Omental fat pad (tissue), 4 donors: ENCODE measurements at places on chromosomes 3 and 15. TPM values are rescaled to one million over a fixed set of nuclear protein-coding genes. Genes with fewer than 3 reads are reported as not detected.

DYNC1LI1 gene
- total RNA-seq = 26.6 TPM

CMSS1 gene
- 21.0 TPM for total RNA-seq

SCG3 gene
- not detected for total RNA-seq

UBE3A gene
- total RNA-seq = 71.6 TPM

TICRR gene
- 0.36 TPM for total RNA-seq

LRRC2 gene
- total RNA-seq = 2.0 TPM

DNA sequence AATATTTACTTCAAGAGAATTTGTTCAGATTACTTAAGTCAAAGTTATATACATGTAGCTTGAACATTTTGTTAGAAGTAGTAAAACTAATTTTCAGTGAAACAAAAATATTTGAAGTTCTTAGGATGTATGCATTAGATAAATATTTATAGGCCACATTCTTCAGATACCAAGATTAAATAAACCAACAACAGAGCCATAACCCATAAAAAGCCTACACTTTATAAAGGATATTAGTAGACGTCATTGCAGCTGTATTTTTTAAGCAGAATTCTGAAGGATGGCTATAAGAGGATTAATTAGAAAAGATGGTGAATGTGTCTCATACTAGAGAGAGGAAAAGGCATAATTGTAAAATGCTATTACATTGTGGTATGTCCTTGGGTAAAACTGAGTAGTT is 449.7 kb upstream of the ALCAM start:
- no peak for DNase-seq

- DNase-seq = no peak
Measured at GRCh38 chr3:122800706-122801237, 5.9 kb downstream of the SLC49A4 start.

- DNase-seq = no peak
Measured at GRCh38 chr3:49780080-49780974, 6.0 kb downstream of the IP6K1 start.

- no peak for DNase-seq
Measured at GRCh38 chr15:47377465-47377864, 339.8 kb upstream of the SEMA6D start.

DNA sequence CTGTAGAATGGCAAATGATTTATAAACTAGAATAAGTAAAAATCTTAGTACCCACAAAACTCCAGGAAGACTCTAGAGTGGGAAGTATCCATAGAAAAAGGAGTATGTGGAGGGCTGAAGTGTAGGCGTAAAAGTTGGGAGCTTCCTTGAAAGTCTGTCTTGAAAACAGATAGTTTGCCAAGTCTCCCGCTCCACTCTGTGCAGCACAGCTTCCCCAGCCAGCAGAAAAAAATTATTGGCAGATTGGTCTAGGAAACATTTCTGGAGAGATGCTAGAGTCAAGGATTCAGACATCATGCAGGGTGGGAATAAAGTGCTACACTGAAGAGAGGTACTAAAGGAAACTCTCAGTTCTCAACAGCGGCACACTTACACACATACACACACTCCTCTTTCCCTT is 53.4 kb upstream of the CD200R1L start:
- DNase-seq = no peak

DNA sequence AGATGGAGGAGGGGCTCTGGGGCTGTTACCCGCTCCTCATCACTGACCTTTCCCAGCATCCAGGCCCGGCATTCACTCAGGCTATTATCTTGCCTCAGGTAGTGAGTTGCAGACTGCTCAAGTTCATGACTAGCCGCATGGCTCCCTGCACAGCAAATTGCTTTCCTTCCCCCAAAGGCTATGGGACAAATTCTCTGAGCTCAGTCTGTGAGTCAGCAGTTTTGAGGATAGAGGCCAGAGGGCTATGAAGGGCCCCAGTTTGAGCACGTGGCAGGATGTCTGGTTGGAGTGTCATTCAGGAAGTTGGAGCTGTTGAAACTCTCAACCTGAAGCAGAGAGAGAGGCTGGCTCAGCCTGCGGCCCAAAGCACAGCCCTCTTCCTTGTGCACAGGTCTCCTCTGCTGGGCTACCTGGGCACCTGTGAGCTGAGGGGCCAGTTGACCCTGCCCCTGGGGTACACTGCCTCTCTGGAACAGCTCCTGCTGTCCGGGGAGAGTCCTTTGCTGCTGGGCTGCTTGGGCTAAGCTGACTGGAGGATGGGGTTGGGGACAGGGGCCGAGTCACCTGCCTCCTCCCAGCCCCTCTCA is 7.9 kb downstream of the FAH start:
- no peak for DNase-seq

DNA sequence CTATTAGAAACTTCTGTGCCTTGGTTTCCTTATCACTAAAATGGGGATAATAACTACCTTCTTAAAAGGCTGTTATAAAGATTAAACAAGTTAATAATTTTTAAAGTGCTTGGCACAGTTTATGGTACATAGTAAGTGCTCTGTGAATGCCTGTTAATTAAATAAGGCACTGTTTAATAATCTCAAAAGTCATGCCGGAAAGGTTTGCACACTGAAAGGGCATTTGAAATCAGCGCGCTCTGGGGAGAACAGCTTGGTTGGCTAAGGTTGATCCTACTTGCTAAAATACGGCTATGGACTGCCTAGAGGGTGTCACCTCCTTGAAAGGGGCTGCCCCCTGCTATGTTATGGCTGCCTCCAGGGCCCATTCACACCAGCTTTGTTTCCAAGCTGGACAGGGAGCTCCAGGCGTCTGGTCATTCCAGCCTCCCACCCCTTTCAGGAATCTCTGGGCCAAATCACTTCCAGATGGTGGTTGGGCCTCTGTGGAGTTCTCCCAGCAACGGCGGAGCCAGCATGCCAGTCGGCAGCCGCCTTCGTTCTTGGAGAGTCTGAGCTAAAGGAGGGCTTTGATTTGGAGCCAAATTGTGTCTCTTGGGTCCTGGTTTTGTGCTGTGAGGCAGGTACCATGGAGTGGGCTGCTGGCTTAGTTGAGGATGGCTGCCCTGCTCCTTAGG is 5.9 kb downstream of the FLNB start:
- no peak for DNase-seq

GRCh38 chr15:75167588-75168350 is 33.9 kb upstream of the C15orf39 start:
- DNase-seq = no peak

GRCh38 chr15:72358650-72359171 is 17.1 kb downstream of the HEXA start:
- DNase-seq = no peak

- DNase-seq = no peak
Measured at GRCh38 chr15:63972801-63973200, 73.5 kb downstream of the DAPK2 start.

- DNase-seq = no peak
Measured at GRCh38 chr15:98651036-98651481, 2.7 kb downstream of the IGF1R start.

GRCh38 chr15:42919799-42920518 is 619 bp downstream of the TTBK2 start:
- DNase-seq = no peak

DNA sequence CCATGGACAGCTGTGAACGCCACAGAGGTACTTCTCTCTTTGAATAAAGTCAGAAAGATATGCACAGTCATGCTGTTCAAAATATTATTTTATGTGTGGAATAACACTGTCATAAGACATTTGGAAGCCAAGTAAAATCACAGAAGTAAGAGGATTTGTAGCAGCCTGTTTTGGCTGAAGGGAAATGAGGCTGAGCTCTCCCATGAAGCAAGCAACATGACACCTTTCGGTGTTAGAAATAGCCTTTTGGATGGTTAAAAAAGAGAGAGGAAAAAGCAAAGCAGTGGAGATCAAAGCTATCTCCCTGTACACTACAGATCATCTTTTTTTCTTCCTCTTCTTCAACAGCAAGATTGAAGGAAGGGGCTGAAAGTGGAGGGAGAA is 755.3 kb downstream of the ROBO1 start:
- no peak for DNase-seq

- DNase-seq = no peak
Measured at GRCh38 chr3:108183181-108183580, 39.0 kb downstream of the IFT57 start.

GRCh38 chr15:79071901-79072300 is 18.7 kb downstream of the RASGRF1 start:
- DNase-seq = no peak

DNA sequence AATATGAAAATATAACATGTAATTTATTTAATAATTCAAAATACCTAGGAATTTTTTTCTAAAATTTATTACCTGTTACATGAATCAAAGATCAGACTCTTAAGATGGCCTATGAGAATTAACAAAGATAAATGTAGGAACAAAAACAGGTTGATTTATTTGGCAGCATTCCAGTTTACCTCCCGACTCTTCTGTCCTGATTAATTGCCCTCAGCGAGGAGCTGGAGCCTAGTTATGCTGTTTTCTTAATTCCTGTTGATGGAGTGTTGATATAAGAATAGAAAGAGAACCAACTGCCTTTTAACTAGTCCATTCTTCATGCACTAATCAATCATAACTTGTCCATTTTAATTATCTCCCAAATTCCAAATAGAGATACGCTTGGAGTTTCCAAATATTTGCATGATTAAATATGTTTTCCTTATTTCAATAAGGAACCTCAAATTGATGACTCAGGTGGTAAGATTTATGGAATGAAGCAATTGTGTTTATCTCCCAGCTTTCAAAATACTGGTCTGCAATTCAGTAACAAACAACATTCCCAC is 10.6 kb upstream of the CPB1 start:
- DNase-seq = no peak

DNA sequence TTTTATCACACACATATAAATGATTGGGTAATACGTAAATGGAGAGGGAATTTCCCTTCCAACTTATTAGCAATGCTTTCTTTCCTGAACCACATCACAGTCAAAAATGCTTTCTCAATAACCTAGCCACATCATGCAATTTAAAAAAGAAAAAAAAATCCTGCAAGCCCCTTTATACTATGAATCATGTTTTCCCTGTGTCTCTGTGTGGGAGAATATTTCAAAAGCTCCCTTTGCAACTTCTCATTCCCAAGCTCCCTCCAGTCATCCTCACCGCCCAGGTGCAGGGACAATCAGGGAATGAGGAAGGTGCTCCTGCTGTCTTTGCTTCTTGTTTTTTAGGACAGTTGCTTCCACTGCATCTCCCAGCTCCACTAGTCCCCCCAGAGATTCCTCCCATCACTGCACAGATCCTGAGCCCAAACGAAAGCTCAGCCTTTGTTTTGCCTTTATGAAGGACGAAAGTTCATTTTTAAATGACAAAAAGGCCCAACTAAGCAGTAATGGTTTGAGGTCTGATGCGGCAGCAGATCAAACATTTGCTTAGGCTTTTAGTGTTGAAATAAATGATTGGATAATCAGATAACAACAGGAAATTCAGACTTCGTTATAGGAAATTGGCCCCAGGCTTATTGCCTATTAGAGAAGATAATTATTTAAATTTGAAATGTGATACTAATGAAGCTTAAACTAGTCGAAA is 47.8 kb upstream of the ADGRG7 start:
- DNase-seq = no peak

GRCh38 chr3:109413049-109413448 is 75.7 kb upstream of the DPPA4 start:
- no peak for DNase-seq

GRCh38 chr3:14124223-14124614 is 451 bp downstream of the CHCHD4 start:
- DNase-seq = no peak

DNA sequence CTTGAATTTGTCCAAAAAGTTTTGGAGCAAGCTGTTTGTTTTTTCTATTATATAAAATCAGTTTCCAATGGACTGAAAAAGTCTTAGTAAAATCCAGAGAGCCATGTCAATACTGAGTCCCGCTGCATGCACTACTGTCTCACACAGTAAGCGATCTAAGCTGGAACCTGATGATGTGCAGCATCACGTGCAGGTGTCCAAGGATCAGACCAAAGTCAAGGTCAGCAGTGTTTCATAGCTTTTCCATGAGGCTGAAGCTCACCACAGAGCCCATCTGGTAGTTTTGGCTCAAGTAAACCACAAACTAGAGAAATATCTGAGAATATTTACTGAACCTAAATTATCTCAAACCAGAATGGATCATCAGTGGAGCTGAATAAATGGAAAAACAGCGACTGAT is 784.0 kb upstream of the SEMA6D start:
- no peak for DNase-seq

GRCh38 chr3:77288348-77288747 is 248.4 kb downstream of the ROBO2 start:
- DNase-seq = no peak

DNA sequence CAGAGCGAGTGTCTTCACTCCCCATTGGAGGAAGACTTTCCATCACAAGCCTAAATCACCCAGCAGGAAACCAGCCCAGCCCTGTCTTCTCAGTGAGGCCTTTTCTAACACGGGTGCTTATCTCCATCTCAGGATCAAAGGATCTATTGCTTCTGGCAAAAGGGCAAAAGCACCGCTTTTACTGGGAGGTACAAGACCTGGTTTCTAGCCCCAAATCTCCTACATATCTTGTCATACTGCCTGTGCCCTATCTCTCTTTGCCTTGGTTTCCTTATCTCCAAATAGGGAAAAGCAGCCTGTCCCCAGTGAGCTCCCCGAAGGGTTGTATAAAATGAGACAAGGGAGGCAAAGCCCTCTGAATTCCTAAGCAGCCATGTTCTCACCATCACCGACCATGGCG is 5.2 kb downstream of the GLB1 start:
- DNase-seq = no peak

DNA sequence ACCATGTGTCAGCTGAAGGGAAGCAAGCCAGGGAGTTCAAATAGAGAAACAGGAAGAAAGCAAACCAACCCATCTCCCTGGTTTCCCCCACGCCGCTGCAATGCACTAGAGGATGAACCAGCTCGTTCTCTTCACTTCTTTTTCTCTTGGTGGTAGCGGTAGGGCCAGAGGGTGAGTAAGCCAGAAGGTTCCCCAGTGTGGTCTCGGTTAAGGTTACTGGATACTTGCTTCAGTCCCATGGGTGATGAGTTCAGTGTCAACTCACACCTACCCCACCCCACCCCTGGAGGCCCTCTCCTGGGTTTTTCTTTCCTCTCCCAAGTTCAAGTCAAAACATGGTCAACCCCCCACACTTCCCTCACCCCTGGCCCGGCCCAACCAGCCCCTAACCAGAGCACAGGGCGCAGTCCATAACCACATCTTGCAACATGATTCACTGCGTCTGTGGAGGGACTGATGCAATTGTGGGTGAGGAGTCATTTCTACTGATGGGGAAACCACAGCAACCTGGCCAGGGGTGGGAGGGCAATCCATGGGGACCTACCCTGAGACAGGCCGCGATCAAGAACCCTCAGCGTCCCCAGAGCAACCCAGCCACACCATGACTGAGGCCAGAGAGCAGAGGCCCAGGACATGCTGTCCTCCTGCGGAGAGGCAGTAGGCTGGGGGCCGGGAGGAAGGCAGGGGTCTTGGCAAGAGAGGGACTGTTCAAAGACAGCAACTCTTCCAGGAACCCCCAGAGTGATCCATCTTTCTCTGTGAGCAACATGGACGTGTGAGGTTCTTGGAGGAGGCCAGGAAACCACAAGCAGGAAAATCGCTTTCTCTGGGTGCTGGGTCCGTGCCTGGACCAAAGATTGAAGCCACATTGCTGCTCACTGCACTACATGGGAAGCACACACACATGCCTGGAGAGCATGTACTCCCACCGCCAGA is 276.6 kb downstream of the UACA start:
- DNase-seq = no peak
